Stimulated activated CD8-positive, alpha-beta memory T cell treated with anti-CD3 and anti-CD28 coated beads, Interleukin-7, amount 100 ng/mL, for 1 hour (primary cell): ENCODE measurements at places on chromosomes 6 and 20.

GRCh38 chr6:143399775-143400174 lies 50.7 kb downstream of the ADAT2 start:
- no peak for DNase-seq

GRCh38 chr20:32670773-32671455 lies 2.8 kb downstream of the C20orf203 start:
- no peak for DNase-seq

GRCh38 chr20:36818861-36819260 lies 45.3 kb upstream of the DSN1 start:
- no peak for DNase-seq

- no peak for DNase-seq
These were observed 409.6 kb upstream of the CHD6 start for GRCh38 chr20:42027746-42028268.

GRCh38 chr6:3701631-3702030 lies 49.9 kb downstream of the PXDC1 start:
- no peak for DNase-seq

GRCh38 chr6:134106702-134107101 lies 54.3 kb upstream of the SLC2A12 start:
- no peak for DNase-seq
